ENCODE measurements at places on chromosomes 1 and 21. TPM values are rescaled to one million over a fixed set of nuclear protein-coding genes. Genes with fewer than 3 reads are reported as not detected.
A peak's percentile ranks its signal among the peaks of the same experiment; 100 is the strongest.

The VAMP3 gene
- 66.6 TPM for total RNA-seq

DNA sequence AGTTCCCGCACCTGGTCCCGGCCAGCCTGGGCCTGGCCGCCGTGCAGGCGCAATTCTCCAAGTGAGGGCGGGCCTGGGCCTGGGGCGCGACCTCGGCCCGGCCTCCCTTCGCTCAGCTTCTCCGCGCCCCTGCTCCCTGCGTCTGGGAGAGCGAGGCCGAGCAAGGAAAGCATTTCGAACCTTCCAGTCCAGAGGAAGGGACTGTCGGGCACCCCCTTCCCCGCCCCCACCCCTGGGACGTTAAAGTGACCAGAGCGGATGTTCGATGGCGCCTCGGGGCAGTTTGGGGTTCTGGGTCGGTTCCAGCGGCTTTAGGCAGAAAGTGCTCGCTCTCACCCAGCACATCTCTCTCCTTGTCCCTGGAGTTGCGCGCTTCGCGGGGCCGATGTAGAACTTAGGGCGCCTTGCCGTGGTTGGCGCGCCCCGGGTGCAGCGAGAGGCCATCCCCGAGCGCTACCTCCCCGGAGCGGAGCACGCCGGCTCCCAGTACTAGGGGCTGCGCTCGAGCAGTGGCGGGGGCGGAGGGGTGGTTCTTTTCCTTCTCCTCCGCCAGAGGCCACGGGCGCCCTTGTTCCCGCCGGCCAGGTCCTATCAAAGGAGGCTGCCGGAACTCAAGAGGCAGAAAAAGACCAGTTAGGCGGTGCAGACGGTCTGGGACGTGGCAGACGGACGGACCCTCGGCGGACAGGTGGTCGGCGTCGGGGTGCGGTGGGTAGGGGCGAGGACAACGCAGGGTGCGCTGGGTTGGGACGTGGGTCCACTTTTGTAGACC is 1.2 kb downstream of the OLIG1 start:
- no peaks in the 10 kb centered on the region for H3K36me3 ChIP-seq
- H3K27me3 ChIP-seq = peaks cover 100% of the 10 kb centered on the region
- H3K27ac ChIP-seq = no peak overlapping the region
- peak; percentile 60 for DNase-seq
- H3K4me1 ChIP-seq = peaks cover 38% of the 10 kb centered on the region
- H3K4me3 ChIP-seq = peak overlapping the region; percentile 53

DNA sequence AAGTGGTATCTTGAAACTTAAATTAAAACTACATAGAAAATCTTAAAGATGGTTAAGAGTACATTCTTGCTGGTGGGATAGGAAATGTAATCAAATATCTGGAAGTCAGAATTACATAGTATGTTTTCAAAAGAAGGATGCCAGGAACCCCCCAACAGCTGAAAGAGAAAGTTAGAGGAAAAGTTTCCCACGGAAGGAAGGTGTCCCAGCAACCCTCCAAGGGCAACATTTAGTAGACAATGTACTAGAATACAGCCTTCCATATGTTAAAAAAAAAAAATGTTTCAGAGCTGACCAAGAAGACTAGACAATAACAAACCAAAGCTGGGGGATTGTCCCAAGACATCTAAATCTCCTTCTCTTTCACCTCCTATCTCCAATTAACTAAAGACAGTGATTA is 2.2 kb downstream of the DEDD start:
- no peaks in the 10 kb centered on the region for H3K27me3 ChIP-seq
- no peak overlapping the region for H3K27ac ChIP-seq
- H3K4me1 ChIP-seq = peaks cover 20% of the 10 kb centered on the region
- peak overlapping the region; percentile 77 for H3K4me3 ChIP-seq

DNA sequence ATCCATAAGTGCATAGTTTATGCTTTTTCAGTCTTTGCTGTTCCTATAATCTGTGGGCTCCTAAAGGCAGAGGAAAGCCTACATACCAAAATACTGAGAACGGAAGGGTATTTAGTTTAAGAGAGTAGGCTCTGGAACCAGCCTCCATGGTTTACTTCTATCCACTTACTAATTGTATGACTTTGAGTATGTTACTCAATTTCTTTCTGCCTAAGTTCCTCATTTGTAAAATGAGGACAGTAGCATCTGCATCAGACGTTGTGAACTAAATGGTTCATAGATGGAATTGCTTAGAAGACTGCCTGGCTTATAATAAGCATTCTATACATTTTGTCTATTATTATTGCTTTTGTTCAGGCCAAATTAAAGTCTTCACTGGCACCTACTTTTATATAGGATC is 111.0 kb downstream of the NTNG1 start:
- no peaks in the 10 kb centered on the region for H3K27me3 ChIP-seq
- H3K27ac ChIP-seq = no peak overlapping the region
- peaks cover 13% of the 10 kb centered on the region for H3K4me1 ChIP-seq
- H3K4me3 ChIP-seq = no peak overlapping the region
- DNase-seq = no peak

DNA sequence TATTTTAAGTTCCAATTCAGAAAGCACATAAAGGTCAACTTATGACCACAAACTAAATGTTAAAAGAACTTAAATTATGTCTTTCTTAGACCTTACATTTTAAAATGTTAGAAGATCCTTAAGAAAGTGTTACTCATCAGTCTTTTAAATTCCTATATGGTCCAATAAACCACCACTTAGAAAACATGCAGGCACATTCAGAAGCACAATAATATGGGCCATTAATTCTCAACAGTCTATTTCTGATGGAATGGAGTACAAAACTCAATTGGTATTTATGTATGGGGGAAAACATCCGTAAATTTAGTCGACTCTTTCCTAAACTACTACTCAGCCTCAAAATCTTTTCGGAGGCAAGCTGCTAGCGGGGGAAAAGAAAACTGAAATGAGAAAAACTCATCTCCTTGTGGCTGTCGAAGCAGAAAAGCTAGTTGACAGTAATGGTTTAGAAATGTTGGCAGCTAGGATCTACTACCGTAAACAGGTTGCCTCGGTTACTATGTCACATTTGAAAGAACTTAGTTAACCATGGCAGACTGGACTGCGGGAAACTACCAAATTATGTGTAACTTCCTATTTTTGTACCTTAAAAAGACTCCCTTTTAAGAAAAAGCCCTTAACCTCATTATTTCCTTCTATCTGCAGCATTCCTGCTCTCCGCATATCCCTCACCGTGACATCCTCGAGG is 1.0 kb downstream of the TRMT1L start:
- no peaks in the 10 kb centered on the region for H3K36me3 ChIP-seq
- DNase-seq = peak; percentile 3
- H3K4me3 ChIP-seq = peak overlapping the region; percentile 63
- no peaks in the 10 kb centered on the region for H3K27me3 ChIP-seq

DNA sequence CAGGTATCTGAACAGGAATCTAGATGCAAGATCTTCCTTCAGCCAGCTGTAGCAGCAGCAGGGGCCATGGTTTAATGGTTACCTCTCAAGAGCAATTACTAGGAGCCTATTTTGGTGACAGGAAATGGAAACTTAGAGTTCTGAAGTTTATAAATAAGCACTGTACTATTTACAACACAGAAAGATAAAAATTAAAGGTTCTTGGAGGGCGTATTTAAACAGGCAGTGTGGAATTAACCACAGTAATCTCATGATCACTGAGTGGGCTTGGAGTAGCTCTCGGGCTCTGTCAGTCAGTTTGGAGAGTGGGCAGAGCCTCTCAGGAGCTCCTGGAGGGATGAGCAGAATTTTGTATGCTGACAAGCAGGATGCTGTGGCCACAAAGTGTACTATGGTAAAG is 10.2 kb upstream of the FCRL5 start:
- H3K36me3 ChIP-seq = no peaks in the 10 kb centered on the region
- no peak overlapping the region for H3K4me3 ChIP-seq
- H3K27ac ChIP-seq = no peak overlapping the region
- no peaks in the 10 kb centered on the region for H3K4me1 ChIP-seq
- H3K27me3 ChIP-seq = no peaks in the 10 kb centered on the region
- DNase-seq = no peak
